ENCODE measurements at places on chromosomes 5 and 9. TPM values are rescaled to one million over a fixed set of nuclear protein-coding genes. Genes with fewer than 3 reads are reported as not detected.

CMBL gene
- total RNA-seq, result 17.8 TPM

S1PR3 gene
- total RNA-seq, result 86.8 TPM

SAPCD2 gene
- 24.9 TPM for total RNA-seq

MAP3K1 gene
- total RNA-seq, result 23.7 TPM

CCDC183 gene
- 23.0 TPM for total RNA-seq

RMI1 gene
- total RNA-seq, result 20.8 TPM

C5orf63 gene
- 0.49 TPM for total RNA-seq

PCDHGB1 gene
- 6.6 TPM for total RNA-seq

INSL4 gene
- not detected for total RNA-seq

PKD2L2 gene
- not detected for total RNA-seq
